ENCODE measurements at places on chromosomes 11 and 22.

DNA sequence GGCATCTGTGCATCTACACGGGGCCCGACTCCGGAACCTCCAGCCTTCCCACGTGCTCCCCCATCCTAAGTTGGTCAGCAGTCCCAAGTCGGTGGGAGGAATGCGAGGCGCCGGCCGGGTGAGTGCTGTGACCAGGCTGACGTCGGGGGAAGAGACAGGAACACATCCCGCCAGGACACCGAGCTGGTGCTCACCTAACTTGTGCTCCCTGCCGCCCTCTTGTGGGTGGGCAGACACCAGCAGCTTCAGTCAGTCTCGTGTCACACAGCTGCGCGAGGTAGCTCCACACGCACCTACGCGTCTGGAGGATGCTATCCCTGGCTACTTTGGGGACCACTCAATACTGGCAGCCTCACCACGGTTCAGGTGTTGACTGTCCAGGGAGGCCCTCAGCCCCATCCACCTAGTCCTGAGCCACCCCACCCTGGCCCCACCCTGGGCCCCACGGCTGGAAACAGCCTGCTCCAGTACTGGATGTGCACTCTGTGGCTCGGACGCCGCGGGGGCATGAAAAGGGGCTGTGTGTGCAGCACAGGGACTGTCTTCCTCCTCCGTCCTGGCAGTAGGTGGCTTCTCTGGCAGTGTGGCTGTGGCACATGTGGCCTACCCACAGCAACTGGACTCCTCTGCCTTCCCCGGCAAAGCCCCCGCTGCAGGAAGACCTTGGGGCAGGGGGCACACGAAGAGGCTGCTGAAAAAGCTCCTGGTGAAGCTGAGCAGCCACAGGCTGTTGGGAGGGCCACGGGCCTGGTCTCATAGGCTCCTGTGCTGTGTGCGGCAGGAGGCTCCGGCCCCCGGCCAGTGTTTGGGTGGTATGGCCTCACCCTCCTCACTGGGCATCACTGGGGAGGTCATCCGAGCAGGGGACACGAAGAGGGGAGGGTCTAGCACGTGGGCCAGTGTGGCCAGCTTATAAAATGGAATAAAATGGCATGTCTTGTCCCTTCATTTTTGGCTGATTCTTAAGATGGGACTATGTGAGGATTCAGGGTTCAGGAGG lies 11.2 kb upstream of the BID start:
- peak; percentile 70 for DNase-seq

DNA sequence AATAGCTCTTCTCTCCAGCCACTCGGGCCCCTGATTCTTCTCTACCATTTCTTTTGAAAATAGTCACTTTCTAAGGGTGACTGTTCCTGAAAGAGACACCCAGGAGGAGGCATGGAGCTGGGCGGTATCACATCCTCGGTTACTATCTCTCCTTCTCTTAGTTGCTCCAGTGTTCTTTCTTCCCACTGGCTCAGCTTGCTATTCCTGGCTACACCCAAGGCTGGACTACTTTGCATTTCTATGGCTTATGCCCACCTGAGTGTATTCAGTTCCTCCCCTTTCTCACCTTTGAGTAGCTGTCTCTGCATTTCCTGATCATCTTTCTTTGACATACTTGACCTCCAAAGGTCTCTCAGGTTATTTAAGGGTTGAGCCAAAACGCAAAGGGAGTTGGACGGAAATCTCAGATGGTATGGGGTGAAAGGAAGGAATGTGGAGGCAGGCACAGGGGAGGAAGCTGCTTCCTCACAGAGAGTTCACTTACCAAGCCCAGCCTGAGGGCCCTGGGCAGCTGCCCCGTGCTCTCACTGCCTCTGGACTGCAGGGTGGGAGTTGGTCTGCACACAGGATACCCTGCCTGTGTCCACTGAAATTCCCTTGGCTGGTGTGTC lies 155.7 kb downstream of the SNX19 start:
- DNase-seq = no peak

GRCh38 chr11:502288-503178 lies 4.5 kb downstream of the RNH1 start:
- DNase-seq = no peak

DNA sequence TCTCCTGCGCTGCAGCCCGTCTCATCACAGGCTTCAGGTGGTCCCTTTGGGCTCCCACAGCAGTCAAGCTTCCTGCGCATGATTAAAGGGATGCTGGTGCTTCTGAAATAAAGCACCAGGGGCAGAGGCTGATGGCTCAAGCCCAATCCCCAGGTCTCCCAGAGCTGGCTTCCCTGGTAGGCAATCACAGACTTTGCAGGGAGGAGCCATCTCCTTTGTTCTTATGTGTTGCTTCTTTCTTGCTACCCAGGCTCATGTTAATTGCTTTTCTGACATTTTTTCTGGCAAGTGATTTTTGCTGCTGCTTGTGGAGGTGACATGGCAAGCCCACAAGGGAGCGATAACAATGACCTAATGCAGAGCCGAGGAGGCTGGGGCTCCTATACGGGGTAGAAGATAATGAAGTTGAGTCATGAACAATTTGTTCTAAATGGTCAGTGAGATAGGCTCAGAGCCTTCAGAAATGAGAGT lies 25.2 kb upstream of the PLET1 start:
- no peak for DNase-seq

- no peak for DNase-seq
Observed at GRCh38 chr11:108817976-108818375, 153.1 kb downstream of the DDX10 start.

DNA sequence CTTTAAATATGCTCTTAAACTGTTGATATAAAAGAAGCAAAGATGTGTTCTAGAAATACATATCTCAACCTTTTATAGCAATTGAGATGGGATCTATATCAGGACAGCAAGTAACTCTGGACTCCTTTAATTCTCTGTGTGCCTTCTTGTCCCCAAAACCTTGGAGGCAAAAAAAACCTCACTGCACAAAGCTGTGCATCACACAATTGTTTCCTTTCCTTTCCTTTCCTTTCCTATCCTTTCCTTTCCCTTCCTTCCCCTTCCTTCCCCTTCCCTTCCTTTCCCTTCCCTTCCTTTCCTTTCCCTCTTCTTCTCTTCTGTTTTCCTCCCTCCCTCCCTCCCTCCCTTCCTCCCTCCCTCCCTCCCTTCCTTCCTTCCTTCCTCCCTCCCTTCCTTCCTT lies 9.5 kb upstream of the TTC12 start:
- DNase-seq = no peak

- no peak for DNase-seq
Observed at GRCh38 chr11:537622-538430, 499 bp downstream of the LRRC56 start.

DNA sequence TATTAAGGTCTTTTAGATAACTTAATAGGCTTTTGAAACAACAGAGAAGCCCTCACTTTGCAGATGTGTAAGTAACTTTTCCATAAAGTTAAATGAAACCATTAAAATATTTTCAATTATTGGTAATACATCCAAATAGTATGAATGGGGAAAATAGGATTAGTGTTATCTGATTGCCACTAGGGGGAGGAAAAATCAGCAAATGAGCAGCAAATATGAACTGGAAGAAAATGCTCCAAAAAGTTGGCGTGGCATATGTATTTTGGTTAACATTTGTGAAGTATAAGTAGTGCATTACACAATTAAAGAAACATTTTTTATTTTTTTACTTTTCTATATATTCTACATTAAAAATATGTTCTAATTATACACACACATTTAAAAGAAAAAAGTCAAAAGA lies 259.8 kb upstream of the ANO5 start:
- no peak for DNase-seq

DNA sequence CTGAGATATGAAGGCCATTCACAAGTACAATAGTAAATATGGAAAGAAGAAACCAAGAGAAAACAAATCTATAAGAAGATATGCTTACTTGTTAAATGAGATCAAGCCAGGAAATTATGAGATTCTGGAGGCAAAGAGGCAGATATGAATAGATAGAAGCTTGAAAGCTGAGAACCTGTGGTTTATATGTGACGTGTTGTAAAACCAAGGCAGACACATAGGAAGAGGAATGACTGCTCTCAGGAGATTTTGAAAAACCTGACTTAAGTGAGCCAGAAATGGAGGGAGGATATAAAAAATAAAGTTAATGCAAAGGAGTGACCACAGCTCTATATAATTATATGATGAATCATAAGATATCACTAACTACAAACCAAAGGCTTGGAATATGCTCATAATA lies 1160.5 kb upstream of the CNTN5 start:
- DNase-seq = no peak

- DNase-seq = peak; percentile 72
Observed at GRCh38 chr11:118338637-118339061, 3.9 kb downstream of the CD3D start.

- DNase-seq = no peak
Observed at GRCh38 chr22:49352361-49353169, 475.1 kb downstream of the BRD1 start.

DNA sequence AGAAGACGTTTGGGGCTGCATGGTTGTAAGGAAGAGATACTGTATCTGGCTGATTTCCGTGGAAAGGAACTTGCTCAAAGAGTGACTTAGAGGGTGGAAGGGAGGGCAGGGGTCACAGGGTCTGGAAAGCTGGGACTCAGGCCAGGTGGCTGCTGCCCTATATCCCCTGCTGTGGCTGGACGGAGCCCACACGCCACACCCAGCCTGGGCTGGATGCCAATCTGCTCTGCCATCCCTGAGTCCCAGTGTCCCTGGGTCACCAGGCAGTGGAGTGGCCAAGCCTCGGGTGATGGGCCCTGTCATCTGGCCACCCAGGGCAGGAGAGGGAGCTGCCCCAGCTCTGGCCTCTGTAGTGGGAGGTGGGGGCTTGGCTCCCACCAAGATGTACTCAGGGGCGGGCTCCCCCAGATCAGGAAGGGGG lies 26.5 kb upstream of the KRTAP5-7 start:
- no peak for DNase-seq
